GM19239 (cell line): ENCODE measurements at places on chromosomes 2 and 18.
A peak's percentile ranks its signal among the peaks of the same experiment; 100 is the strongest.

GRCh38 chr2:108633409-108633808 lies 85.9 kb upstream of the RANBP2 start:
- no peak for DNase-seq

- DNase-seq = no peak
Observed at GRCh38 chr2:215883799-215884198, 129.6 kb downstream of the MREG start.

DNA sequence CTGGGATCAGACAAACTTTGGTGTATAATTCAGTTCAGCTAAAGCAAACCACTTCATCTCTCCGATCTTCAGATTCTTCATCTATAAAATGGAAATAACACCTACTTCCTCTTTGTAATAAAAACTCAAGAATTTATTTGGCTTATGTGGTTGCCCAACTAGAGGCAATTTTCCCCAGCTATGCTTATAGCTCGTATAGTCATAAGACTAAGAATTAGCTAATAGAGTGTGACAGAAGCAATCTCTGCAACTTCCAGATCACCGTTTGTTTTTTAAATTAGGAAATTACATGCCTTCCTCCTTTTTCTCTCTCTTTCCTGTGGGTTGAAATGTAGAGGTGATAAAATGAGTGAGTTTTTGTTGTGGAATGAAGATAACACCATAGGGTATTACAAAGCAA lies 35.3 kb upstream of the KCNF1 start:
- DNase-seq = no peak

DNA sequence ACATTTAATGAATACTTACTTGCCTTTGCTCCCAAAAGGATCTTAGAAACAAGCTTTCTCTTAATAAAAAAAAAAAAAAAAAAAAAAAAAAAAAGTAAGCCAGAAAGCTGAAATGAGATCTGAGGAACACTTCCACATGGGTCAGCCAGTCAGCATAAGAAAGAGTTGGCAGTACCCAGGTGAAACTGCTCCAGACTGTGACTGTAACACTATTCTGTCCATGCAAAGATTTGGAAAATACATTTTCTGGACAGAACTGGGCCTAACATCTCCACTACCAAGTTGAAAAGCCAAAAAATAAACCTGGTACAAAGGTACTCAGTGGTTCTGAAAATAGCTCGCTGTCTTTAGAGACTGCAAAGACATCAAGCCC lies 135.7 kb downstream of the THADA start:
- DNase-seq = no peak

GRCh38 chr2:80700961-80701360 lies 396.4 kb upstream of the LRRTM1 start:
- no peak for DNase-seq

- DNase-seq = no peak
Observed at GRCh38 chr2:128594953-128595677, 276.4 kb upstream of the HS6ST1 start.

DNA sequence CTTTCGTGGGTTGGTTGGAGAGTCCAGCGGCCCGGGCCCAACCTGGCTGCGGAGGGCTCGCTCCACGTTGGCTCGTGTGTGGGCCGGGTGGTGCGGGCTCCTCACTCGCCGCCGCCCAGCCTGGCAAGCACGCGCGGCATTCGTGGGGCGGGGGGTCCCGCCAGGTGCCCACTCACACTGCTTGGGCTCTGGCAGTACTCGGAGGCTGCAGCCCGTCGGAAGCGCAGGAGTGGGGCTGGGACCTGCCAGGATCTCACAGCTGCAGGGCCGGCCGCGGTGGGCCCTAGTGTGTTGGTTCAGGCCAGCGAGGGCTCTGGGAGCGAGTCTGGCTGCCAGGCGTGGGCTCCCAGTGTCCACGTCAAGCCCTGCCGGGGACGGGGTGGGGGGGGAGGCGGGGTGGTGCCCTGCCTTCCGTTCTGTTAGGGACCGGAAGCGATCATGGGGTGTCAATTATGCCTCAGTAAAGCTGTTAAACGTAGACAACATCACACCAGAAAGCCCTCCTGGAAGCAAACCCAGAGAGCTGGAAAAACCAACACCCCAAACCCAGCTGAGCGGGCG lies 1.0 kb upstream of the HS6ST1 start:
- no peak for DNase-seq

- no peak for DNase-seq
Observed at GRCh38 chr18:48700446-48700845, 161.6 kb downstream of the CTIF start.

DNA sequence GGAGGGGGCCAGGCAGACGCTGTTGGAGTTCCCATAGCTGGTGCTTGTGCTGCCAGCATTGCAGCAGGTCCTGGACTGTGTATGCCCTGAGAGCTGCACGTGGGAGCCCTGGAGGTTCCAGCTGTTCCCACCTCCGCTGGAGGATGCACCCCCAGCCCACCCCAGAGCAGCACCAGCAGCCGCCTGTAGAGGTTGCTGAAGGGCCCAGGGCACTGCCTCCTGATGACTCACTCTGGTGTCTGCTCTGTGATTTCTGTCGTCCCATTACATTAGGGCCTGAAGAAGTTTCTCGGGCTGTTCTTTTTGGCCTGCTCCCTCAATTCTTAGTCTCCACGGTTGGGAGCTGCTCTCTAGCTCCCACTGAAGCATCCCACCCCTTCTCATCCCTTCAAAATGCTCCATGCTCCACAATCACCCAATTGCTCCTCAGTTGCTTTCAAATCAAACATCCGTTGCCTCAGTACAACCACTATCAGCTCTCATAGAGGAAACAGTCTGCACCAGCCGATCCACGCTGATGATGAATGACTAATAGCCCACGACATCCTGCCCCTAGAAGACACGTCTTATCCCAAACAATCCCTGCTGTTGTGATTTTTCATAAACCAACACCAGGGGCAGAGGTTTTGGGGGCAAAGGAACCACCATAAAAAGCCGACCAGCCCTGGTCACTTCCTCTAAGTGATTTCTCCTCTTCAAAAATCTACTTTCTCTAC lies 65.2 kb upstream of the RNF152 start:
- no peak for DNase-seq

DNA sequence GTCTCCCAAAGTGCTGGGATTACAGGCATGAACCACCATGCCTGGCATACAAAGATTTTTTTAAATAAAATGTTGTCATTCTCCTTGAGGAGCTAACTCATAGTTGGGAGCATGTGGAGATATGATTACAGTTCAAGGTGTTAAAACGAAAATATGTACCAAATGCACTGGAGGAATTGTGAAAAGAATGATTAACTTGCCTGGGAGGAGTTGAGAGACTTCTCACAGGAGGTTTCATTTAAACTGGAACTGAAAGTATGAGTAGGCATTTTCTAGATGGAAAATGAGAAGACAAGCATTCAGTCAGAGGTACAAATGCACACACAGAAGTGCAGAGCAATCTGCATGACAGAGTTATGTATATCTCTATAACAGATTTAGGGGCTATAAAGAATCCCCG lies 126.6 kb upstream of the PDE1A start:
- peak; percentile 40 for DNase-seq

- DNase-seq = no peak
Observed at GRCh38 chr18:13076886-13077285, 85.7 kb downstream of the CEP192 start.

GRCh38 chr2:2623939-2624338 lies 292.9 kb upstream of the MYT1L start:
- DNase-seq = no peak

- no peak for DNase-seq
Observed at GRCh38 chr18:42742474-42742873, 373.0 kb downstream of the RIT2 start.

DNA sequence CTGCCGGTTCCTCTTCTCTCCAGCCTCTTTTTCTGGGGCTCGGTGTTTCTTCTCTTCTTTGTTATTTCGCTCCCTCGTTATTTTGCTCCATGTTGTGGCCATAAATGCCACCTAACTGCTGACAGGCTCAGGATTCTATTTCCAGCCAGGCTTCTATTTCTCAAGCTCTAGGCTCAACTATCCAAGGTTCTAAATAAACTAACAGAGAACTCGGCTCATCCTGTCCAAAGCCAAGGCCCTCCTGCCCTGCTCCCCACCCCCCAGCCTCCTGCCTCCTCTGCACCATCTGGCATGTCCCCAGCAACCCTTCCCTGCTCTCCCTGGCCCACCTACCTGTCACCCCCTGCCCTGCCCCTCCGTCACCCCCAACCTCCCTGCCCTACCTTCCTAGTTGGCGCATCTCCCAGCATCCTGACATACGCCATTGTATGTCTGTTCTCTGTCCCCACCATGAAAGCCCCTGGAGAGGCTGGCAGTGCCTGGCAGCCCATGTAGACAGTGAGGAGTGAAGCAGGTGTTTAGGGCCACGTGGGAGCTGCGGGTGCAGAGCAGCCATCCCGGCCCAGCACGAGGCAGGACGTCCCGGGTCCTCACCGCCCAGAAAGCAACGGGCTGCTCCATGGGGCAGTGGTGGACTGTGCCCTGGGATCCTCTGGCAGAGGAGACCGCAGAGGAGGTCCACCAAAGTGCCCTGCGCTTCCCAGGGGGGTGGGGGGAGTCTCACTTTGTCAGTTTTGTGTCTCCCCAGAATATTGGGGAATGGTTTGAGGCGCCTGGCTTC lies 186.9 kb downstream of the TWIST2 start:
- DNase-seq = no peak

DNA sequence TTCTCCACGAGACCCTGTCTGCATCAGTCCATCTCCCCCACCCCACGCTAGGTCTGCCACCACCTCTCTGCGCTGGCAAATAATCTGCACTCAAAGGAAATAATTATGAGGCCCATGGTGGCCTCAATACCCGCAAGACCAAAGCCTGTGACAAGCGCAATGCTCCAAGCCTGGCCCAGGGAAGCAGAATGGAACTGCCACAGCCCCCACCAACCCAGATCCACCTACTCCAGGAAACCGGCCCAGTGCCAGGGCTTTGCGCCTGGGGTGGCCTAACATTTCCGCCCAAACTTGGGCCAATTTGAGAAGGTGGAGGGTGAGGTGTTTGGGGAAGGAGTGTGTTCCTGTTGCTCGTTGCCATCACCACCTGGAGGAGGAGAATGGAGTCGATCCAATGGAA lies 26.0 kb upstream of the ATOH8 start:
- no peak for DNase-seq

DNA sequence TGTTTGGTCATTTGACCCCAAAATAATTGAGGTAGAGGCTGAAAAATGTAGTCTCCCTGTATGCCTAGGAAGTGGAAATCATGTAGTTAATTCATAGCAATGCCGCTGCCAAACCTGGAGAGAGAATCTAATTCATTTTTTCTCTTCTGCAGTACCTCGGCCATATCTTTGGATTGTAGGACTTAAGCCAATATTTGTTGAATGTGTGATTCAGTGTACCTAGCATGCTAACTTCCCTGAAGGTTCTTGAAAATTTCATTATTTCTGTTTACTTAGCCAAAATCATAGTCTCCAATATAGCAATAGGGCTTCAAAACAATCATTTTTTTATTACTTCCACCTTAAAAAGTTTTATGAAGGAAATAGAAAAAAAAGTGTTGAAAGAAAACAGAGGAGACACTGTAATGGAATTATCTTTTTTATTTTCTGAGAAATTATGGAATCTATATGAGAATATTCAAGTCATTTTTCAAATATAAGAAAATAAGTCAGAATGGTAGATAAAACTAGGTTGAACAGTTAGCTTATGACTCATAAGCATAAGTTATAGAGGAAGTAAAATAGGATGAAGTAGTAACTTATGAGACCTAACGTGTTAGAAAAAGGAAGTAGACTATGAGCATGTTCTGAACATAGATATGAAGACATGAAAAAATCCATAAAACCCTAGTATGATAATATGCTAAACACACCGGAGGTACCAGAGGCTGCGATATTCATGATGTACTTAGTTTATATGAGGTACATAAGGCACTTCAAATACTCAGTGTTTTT lies 35.2 kb upstream of the CDH19 start:
- DNase-seq = no peak

GRCh38 chr2:217689053-217689452 lies 313.7 kb downstream of the TNS1 start:
- no peak for DNase-seq

DNA sequence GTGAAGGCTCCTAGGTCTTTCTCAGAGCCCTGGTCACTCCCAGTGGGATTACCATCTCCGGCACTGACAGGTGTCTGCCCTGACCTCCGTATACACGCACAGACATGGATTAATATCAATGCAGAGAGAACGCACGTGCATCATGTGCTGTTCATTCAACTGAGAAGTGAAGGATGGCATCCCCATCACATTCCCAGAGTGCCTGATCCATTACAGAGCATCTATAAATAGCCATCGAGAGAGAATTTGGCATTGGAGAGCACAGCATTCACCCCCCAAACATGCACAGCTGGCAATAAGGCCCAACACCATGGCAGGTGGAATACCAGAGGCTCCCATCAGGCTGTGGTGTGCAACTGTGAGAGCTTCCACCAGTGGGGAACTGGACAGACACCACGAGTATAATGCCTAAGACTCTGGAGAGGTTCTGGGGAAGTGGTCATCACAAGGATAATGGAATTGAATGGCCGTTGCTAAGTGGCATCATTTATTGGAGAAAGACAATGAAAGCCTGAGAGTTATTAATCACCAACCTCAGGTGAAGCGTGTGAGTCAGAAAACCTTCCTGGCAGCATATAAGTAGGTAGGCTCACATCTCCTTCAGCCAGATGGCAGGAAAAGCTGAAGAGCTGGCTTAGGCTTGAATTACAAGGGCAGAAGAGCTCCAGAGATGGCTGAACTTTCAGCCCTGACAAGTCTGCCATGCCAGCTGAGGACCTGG lies 244.5 kb upstream of the ID2 start:
- DNase-seq = no peak
